ENCODE measurements at places on chromosomes 16 and 17.
A peak's percentile ranks its signal among the peaks of the same experiment; 100 is the strongest.

GRCh38 chr16:17265154-17265553, 205.6 kb downstream of the XYLT1 start:
- DNase-seq, result no peak

GRCh38 chr16:28218109-28218508, 6.3 kb upstream of the XPO6 start:
- peak; percentile 73 for DNase-seq

- DNase-seq, result no peak
Measured at GRCh38 chr16:2425008-2425518, 4.2 kb upstream of the CCNF start.

DNA sequence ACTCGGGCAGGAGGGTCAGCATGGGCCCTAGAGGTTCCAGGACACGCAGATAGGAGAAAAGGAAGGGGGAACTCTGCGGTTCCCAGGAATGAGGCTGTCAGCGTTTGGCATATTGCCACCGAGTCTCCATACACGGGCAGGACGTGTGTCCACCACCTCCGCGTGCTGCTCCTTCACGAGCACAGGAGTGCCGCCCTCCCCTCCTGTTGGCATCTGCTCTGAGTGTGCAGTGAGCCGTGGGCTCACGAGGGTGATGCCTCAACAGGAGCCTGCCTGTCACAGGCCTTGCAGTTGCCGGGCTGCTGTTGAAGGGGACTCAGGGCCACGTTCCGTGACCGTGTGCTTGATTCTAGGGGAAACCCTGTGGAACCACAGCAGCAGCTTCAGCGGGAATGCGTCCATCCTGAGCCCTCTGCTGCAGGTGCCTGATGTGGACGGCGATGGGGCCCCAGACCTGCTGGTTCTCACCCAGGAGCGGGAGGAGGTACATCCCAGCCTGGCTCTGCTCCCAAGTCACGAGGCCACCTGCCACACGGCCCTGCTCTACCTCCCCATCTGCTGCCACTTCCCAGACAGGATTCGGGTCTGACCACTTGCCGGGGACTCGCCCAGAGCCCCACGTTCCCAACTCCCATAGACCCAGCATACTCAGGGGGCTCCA, 14.6 kb downstream of the RGS11 start:
- no peak for DNase-seq

DNA sequence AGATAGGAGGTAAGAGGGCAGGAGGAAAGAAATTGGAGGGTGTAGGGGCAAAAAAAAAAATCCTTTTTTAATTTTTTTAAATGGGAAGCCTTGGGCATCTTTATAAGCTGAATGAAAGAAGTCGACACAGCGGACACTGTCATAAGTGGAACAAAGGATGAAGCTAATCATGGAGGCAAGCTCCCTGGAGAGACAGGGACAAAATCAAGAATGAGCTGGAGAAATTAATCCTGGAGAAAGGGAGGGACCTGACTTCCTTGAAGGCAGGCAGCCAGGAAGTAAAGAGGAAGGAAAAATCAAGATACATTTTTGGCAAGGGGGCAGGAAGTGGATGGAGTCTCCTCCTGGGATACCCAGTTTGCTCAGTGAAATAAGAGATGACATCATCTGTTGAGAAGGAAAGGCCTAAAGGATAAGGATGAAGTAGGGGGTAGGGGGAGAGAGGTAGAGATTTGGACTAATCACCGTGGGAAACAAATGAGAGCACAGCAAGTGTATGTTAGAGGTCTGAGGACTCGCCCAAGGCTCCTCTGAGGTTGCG, 179.3 kb downstream of the SLC39A11 start:
- no peak for DNase-seq

GRCh38 chr16:4032768-4033167, 83.5 kb downstream of the ADCY9 start:
- no peak for DNase-seq

DNA sequence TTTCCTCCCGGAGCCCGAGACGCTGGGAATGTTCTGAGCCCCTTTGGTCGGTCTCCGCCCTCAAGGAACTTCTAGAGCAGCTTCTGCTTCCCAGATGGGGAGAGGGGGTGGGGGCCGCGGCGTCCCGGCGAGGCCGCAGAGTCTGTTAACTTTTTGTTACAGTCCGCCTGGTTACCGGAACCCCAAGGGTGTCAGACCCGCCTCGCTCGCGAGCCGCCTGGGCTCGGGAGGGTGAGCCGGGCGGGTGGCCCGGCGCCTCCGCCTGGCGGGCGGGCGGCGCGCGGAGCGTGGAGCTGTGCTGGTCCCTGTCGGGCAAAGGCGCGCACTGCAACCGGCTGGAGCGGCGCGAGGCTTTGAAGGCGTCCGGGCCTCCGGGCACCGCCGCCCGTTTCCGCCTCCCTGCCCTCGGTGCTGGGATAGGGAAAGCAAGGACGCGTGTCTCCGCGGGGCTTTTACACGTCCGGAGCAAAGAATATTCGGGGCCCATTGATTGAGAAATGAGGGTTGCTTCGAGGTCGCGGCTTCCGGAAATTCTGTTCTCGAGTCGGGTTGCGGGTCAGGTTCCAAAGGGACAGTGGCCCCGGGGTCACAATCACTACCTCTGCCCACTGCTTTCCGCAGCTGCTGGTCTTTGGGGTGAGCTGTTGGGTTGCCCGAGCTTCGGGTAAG, 1.7 kb downstream of the HS3ST3B1 start:
- DNase-seq, result peak; percentile 88

DNA sequence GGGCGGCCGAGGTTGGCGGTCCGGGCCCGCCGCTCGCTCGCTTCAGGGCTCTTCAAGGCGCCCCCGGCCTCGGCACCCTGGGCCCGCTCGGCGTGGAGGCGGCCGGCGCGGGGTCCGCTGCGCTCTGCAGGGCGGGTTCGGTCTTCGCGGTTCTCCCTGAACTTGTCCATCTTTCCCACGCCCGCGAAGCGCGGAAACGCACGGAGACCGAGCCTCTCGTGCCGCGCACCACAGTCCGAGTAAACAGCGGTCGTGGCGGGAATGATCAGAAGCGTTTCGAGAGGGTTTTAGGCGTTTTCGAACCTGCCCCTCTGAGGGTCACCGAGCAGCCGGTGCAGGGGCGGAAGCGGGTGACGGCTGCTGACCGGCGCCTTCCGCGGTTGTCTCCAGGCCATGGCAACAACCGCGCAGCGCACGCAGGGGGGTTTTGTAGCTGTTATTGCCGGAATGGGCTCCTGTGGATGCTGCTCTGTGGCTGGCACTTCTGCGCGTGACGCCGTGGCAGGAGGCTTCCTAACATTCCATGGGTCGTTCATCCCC, 414 bp downstream of the NARF start:
- peak; percentile 66 for DNase-seq

DNA sequence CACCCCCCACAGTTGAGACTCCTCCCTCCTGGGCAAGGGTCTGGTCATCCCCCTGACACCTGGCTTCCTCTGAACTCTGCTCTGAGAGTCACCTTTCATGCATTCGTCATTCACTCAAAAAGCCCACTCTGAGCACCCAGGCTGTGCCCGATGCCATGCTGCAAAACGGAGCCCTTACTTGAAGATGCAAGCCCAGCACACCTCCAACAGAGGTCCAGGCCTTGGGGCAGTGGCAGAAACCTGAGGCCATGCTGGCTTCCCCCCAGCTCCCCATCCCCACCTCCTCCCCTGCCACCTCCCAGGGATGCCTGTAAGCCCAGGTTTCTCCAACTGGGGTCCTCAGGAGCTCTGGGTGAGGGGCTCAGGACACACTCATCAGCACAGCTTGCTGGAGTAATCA, 67.7 kb upstream of the TNRC6C start:
- DNase-seq, result no peak

DNA sequence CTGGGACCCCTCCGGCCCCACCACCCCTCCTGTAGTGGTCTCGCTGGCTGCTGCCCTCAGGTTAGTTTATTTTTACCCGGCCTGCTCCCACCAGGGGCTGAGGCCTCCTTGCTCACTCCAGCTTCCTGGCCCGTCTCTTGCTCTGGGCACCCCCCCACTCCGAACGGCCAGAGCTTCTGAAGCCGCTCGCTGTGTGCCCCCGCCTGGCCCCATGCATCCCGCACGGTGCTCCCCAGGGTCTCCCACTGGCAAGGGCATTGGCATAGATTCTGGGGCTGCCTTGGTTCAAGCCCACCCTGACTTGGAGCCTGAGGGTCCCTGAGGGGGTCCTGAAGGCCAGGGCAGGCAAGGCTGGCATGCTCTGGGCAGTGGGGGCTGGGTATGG, 186.4 kb downstream of the SEC14L1 start:
- no peak for DNase-seq

- DNase-seq, result no peak
Measured at GRCh38 chr16:17887963-17888362, 417.2 kb upstream of the XYLT1 start.

GRCh38 chr16:47366228-47366627, 94.6 kb downstream of the ITFG1 start:
- DNase-seq, result no peak

DNA sequence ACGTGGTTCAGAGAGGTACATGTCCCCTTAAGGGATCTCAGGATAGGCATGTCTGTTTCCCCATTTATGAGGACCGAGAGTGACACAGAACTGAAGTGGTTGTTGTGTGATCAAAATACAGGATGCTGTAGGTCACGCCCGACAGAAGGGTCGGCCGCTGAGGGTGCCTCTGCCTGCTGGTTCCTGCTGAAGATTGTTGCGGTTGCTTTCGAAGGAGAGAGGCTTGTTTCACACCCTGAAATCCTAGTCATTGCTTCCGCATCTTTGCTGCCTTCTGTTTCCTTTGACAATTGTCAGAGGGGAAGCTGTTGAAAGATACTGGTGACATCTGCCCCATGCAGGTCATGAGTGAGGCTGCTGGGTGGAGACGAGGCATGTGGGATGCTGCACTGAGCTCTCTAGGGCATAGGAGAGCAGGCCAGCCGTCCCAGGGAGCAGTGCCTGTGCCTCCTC, 3.8 kb upstream of the NAT9 start:
- DNase-seq, result peak; percentile 91

DNA sequence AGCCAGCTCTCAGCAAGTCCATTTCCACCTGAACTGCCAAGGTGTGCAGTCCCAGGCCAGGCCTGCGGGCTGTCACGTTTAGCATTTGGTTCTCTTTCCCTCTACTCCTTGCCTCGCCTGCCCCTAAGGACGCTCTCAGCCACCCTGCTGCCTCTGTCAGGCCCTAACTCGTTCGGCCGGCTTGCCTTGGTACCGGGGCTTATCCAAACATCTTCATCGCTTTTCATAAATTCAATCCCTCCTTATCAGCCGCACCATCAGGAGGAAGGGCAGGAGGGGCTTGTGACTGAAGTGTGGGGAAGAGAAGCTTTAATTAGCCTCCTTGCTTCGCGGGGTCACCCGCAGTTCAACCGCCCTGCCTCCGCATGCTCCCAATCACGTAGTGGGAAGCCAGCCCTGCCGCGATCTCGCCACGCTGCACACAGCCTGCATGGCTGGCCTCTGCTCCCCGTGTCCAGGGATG, 231.1 kb downstream of the SOX9 start:
- DNase-seq, result no peak

DNA sequence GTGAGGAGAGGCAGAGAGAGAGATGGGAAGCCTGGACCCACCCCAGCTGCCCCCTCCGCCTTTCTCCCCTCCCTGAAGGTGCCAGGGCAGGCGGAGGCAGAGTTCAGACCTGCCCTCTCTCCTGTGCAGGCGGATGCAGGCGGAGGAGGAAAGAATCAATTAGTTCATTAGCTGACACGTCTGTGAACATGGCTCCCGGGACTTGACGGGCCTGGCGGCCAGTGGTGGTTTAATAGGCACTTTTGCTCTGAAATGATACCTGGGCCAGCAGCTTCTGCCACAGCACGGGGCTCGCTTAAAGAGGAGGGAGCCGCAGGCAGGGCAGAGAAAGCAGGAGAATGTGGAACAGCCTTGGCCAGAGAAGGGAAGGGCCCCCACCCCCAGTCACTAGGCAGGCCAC, 98.1 kb downstream of the SDK2 start:
- DNase-seq, result no peak

Measured in activated CD8-positive, alpha-beta memory T cell treated with anti-CD3 and anti-CD28 coated beads, Interleukin-2, amount 10 ng/mL, durations not matched to agents 7 days and 5 days (primary cell).